ENCODE measurements at places on chromosomes 1 and 21.
A peak's percentile ranks its signal among the peaks of the same experiment; 100 is the strongest.

- no peak for DNase-seq
These were observed 9.1 kb downstream of the ASPM start for GRCh38 chr1:197137322-197137721.

GRCh38 chr1:206472454-206472853 is 2.2 kb downstream of the IKBKE start:
- peak; percentile 64 for DNase-seq

DNA sequence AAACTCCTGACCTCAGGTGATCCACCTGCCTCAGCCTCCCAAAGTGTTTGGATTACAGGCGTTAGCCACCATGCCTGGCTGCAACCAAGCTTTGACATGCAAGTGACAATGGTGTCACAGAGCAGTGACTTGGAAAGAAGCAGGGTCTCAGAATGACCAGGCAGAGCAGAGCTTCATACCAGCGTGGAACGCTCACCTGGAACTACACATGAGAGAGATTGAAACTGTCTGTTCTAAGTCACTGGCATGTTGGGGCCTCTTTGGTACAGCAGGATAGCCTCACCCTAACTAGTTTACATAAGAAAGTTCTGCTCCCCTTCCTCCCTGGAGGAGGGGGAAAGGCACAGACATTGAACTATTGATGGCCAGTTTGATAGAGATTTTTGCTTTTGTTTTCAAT is 47.5 kb upstream of the ITPKB start:
- no peak for DNase-seq

GRCh38 chr1:43796111-43796581 is 88.8 kb downstream of the ST3GAL3 start:
- DNase-seq: no peak

GRCh38 chr1:214438075-214438474 is 113.3 kb downstream of the PTPN14 start:
- no peak for DNase-seq

- DNase-seq: peak; percentile 64
These were observed 612.9 kb downstream of the PTPRU start for GRCh38 chr1:29849038-29849750.

DNA sequence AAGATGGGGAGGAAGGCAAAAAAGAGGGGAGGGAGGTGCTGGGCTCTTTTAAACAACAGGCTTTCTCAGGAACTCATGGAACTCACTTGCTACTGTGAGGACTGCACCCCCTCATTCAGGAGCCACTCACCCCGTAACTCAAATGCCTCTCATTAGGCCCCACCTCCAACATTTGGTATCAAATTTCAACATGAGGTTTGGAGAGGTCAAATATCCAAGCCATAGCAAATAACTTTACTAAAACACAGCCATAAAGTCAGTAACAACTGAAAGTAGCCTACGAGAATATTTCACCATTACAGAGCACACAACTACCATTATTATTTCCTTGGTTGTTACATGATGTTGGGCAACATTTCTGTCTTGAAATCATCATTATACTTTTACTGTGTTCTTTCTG is 13.1 kb upstream of the DMRTB1 start:
- no peak for DNase-seq

DNA sequence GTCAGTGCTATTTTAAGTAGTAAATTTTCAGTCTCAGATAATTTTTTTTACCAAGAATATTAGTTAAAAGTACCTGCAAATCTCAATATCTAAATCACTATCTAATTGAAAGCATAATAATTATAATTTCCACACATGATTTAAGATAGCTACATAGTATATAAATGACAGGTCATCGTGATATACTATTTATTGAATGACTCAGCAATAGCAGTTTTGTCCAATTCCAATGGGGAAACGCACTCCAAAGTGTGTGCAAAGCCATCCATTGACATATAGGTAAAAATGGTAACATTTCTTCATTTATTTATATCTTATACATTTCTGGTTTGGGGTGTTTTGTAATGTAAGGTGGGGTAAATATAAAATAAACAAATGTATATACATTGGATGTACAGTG is 19.5 kb downstream of the ADGRL4 start:
- DNase-seq: no peak

GRCh38 chr1:215132156-215132555 is 49.6 kb downstream of the KCNK2 start:
- no peak for DNase-seq

- DNase-seq: no peak
These were observed 134.8 kb downstream of the FGGY start for GRCh38 chr1:59431566-59432294.

Measured in hematopoietic multipotent progenitor cell treated with erythropoietin and hydrocortisone succinate and interleukin-3 and kit ligand, for 6 days (in vitro differentiated cells).